Purkinje cell (primary cell): ENCODE measurements at places on chromosomes 2 and 18. TPM values are rescaled to one million over a fixed set of nuclear protein-coding genes. Genes with fewer than 3 reads are reported as not detected.

ABCG5 gene
- polyA plus RNA-seq = 0.48 and 1.3 TPM in 2 replicates

SLC40A1 gene
- polyA plus RNA-seq = 0.24 and 1.4 TPM in 2 replicates

GPR155 gene
- 24.9 and 25.8 TPM in 2 replicates for polyA plus RNA-seq

IL1A gene
- polyA plus RNA-seq = not detected in 2 replicates

SERPINB5 gene
- not detected in 2 replicates for polyA plus RNA-seq

ZSWIM2 gene
- polyA plus RNA-seq = not detected in 2 replicates

INHBB gene
- polyA plus RNA-seq = 5.3 and 8.0 TPM in 2 replicates

DIS3L2 gene
- 3.2 and 7.4 TPM in 2 replicates for polyA plus RNA-seq

KIF5C gene
- 119 and 124 TPM in 2 replicates for polyA plus RNA-seq

MPPE1 gene
- 56.2 and 71.5 TPM in 2 replicates for polyA plus RNA-seq

NOP58 gene
- polyA plus RNA-seq = 66.1 and 90.0 TPM in 2 replicates

COMMD1 gene
- polyA plus RNA-seq = 110 and 176 TPM in 2 replicates

ERLEC1 gene
- polyA plus RNA-seq = 168 and 198 TPM in 2 replicates

TNS1 gene
- polyA plus RNA-seq = 0.18 and 0.82 TPM in 2 replicates

UGT1A3 gene
- not detected in 2 replicates for polyA plus RNA-seq

IMPA2 gene
- polyA plus RNA-seq = 0.36 TPM in 2 replicates

CAPN14 gene
- 0.14 TPM in 1 of 2 replicates, not detected in the other for polyA plus RNA-seq

MARCHF4 gene
- polyA plus RNA-seq = 0.17 and 0.24 TPM in 2 replicates

HOXD1 gene
- not detected in 2 replicates for polyA plus RNA-seq

CCL20 gene
- not detected in 2 replicates for polyA plus RNA-seq

RESP18 gene
- polyA plus RNA-seq = 6.5 TPM in 1 of 2 replicates, not detected in the other

MERTK gene
- 1.1 and 1.3 TPM in 2 replicates for polyA plus RNA-seq

GALNT13 gene
- polyA plus RNA-seq = 16.1 and 17.3 TPM in 2 replicates

COBLL1 gene
- 7.1 and 10.9 TPM in 2 replicates for polyA plus RNA-seq

NT5DC4 gene
- 0.18 TPM in 1 of 2 replicates, not detected in the other for polyA plus RNA-seq

POLR1B gene
- 4.4 and 12.1 TPM in 2 replicates for polyA plus RNA-seq

REG1B gene
- not detected in 2 replicates for polyA plus RNA-seq

DQX1 gene
- 2.3 and 4.1 TPM in 2 replicates for polyA plus RNA-seq

SP9 gene
- 0.22 TPM in 1 of 2 replicates, not detected in the other for polyA plus RNA-seq

HOXD8 gene
- not detected in 2 replicates for polyA plus RNA-seq

ERICH2 gene
- polyA plus RNA-seq = 18.1 and 23.4 TPM in 2 replicates

C2orf78 gene
- not detected in 2 replicates for polyA plus RNA-seq

ZNG1B gene
- polyA plus RNA-seq = 157 and 180 TPM in 2 replicates

NEU2 gene
- polyA plus RNA-seq = not detected in 2 replicates

MC2R gene
- not detected in 2 replicates for polyA plus RNA-seq

FOXD4L1 gene
- polyA plus RNA-seq = not detected in 2 replicates

NAPG gene
- polyA plus RNA-seq = 67.8 and 101 TPM in 2 replicates

TMEM200C gene
- polyA plus RNA-seq = 0.76 and 1.1 TPM in 2 replicates

HRH4 gene
- not detected in 2 replicates for polyA plus RNA-seq

G6PC2 gene
- polyA plus RNA-seq = not detected in 2 replicates

SYT4 gene
- polyA plus RNA-seq = 52.6 and 76.1 TPM in 2 replicates

MRPL30 gene
- 33.0 and 35.0 TPM in 2 replicates for polyA plus RNA-seq

SP3 gene
- polyA plus RNA-seq = 15.2 and 16.9 TPM in 2 replicates

ERMN gene
- 3.6 and 18.7 TPM in 2 replicates for polyA plus RNA-seq

FBLN7 gene
- 6.8 and 8.9 TPM in 2 replicates for polyA plus RNA-seq

NGEF gene
- polyA plus RNA-seq = 0.46 and 5.7 TPM in 2 replicates

LMAN1 gene
- polyA plus RNA-seq = 9.1 and 15.1 TPM in 2 replicates
